ENCODE measurements at places on chromosomes 16 and 17.
A peak's percentile ranks its signal among the peaks of the same experiment; 100 is the strongest.

- DNase-seq = no peak
Observed at GRCh38 chr17:36095992-36096391, 6.0 kb upstream of the CCL3 start.

DNA sequence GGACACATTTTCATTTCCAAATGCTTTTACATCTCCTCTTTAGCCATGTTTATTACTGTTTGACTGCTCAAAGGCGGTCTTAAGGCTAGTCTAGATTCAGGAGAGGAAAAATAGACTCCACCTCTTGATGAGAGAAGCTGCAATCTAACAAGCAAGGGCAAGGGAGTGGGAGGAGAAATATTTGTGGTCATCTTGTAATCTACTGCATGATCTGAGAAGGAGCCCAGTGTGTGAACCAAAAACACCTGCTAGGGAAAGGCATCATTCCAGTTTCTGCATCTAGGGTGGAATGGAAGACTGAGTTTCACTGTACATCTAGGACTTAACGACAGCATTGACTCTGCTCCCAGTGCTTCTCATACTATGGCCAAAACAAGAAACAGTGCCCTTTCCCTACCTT, 232.2 kb upstream of the HS3ST3A1 start:
- DNase-seq = no peak

DNA sequence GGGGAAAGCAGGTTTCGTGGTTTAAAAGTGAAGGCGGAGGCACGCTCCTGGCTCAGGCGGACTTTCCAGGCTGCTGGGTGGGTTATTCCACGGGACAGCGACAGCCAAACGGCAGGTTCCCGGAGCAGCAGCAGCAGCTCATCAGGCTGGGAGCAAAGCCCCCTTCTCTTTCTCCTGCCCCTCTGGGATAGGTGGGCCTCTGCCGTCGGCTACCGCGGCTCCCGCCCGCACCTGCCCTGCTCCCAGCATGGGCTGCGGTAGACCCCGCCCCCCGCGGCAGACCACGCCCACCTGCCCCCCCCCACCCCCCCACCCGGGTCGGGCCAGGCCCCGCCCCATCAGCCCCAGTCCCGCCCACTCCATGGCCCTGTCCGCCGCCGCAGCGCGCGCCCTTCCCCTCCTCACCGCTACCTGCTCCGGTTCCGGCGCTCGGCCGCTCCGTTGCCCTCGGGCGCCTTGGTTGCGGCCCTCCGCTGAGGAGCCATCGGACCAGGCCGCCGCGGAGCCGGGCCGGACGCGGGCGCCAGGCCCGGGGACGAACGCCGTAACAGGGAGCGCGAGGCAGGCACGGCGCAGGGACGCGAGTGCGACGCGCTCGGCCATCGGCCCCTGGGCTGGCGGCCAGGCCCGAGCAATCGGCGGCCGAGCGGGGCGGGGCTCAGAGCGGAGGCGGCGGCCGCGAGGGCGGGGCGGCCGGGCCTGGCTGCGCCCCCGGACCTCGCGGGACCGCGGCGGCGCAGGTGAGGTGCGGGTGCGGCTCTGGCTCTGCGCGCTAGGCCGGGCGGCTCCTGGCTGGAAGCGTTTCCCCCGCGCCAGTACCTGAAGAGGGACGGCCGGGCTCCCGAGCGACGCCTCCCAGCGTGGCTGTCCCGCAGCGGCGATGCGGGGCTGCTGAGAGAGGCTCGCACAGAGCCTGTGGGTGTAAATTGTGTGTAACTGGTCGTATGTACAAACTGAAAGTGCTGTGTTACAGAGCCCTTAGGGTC, at the start of the genes HEXD and OGFOD3:
HEXD (plus strand) TSS at position 347 of the 986 bp plus-strand sequence. CDS start 1,453 bp downstream, outside the sequence.
OGFOD3 (minus strand) TSS at position 586 of the 986 bp plus-strand sequence; CDS start at position 485, 101 bp downstream.
- DNase-seq = peak; percentile 73

DNA sequence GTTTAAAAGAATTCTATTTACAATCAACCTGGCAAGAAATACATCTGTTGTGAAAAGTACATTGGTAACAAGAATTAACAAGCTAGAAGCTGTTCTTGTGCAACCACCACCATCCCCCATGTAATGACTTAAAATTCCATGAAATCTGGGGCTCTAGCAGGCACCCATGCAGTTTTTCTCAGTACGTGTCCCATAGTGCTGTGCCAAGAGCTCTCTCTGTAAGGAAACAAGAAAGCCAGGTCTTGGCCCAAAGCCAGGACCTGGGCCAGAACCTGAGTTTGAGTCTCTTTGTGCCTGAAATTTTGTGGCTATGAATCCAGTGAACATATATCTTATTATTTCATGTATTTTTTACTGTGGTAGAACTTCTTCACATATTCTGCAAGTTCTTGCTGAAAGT, 46.6 kb downstream of the NUP93 start:
- no peak for DNase-seq

DNA sequence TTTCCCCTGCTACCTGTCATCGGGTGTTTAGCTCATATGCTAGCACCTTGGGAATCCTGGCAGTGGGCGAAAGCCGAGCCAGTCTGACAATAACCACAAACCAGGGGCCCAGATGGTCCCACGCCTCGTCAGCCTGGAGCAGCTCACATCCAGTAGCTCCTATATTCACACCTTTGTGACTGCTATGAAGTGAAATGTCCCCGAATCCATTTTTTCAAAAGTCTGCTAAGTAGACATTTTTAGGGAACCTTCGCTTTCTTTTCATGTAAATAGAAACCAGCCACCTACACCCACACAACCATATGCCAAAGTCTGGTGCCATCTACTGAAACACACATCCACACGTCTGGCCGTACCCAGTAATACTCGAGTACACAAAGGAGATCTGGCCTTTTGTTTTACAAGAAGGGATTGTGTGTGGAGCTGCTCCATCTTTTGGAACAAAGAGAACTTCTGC, 176.8 kb downstream of the SLC39A11 start:
- DNase-seq = no peak

DNA sequence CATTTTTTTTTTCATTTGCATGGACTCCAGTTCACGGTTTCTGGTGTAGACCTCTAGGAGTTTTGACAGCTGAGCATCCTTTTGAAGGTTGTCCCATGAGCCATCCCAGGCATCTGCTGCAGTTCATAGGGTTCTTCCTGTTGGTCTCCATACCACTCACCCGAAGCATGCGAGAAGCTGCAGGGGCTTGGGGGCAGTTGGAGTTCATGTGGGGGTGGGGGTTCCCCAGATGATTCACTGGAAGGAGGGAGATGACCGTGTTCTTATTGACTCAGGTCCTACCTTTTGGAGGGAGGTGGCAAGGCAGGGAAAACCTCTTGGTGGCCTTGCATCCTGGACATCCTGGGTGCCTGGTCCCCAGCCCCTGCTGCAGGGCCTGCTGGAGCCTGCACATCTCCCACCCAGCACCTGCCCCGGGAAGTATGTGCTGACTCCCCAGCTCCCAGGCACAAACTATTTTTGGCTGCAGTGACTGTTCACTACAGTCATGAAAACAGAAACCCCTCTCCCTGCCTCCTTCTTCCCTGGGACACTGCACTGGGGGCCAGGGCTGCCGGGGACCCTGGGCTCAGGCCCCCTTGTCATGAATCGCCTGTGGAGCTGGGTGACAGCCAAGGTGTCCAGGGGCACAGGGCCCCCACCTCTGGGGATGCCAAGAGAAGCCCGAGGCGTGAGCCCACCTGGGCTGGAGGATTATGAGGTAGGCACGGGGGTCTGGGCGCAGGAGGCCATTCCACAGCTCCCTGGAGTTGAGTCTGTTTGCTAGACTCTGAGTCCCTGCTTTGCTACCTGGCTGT, 64.9 kb upstream of the LGALS9 start:
- DNase-seq = peak; percentile 9

GRCh38 chr16:11104168-11105037, 151.6 kb downstream of the SOCS1 start:
- no peak for DNase-seq
